ENCODE measurements at places on chromosomes 7 and 10. TPM values are rescaled to one million over a fixed set of nuclear protein-coding genes. Genes with fewer than 3 reads are reported as not detected.
A peak's percentile ranks its signal among the peaks of the same experiment; 100 is the strongest.

The GLI3 gene
- total RNA-seq: 5.2 TPM

The LIPN gene
- not detected for total RNA-seq

The CAMK1D gene
- 16.9 TPM for total RNA-seq

DNA sequence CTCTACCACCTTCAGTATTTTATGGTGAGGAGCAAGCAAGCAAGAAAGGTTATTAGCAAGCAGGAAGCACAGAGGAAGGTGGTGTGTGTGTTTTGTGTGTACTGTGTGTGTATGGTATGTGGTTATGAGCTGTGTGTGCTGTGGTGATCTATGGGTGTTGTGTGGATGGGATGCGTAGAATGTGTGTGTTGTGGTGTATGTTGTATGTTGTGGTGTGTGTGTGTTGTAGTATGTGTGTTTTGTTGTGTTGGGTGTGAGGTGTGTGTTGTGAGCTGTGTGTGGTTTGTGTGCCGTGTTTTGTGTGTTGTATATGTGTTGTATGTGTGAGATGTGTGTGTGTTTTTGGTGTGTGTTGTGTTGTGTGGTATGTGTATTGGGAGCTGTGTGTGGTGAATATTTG lies 16.8 kb upstream of the IGFBP3 start:
- no peak for DNase-seq

DNA sequence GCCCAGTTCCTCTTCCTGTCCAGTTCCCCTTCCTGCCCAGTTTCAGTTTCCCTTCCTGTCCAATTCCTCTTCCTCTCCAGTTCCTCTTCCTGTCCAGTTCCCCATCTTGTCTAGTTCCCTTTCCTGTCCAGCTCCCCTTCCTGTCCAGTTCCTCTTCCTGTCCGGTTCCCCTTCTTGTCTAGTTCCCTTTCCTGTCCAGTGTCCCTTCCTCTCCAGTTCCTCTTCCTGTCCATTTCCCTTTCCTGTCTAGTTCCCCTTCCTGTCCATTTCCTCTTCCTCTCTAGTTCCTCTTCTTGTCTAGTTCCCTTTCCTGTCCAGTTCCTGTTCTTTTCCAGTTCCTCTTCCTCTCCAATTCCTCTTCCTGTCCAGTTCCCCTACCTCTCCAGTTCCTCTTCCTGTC lies 68.1 kb upstream of the ADCY1 start:
- DNase-seq: no peak

- no peak for DNase-seq
Observed at GRCh38 chr7:142752376-142753225, 3.3 kb downstream of the PRSS1 start.

DNA sequence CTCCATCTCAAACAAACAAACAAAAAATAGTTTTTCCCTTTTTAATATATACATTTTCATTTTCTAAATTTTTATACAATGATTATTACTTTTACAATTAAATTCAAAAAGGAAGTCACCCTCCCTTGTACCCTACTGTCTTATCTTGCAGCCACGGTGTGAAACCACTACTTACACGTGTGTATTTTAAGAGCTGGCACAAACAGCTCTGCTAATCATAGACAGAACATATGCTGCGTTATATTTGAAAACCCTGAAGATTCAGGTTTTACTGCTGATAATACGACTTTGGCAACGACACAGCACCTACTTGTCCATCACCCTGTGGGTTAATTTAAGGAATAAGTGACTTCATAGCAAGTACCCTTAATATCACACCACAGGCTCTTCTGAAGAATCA lies 991 bp downstream of the ANKRD61 start:
- DNase-seq: no peak

DNA sequence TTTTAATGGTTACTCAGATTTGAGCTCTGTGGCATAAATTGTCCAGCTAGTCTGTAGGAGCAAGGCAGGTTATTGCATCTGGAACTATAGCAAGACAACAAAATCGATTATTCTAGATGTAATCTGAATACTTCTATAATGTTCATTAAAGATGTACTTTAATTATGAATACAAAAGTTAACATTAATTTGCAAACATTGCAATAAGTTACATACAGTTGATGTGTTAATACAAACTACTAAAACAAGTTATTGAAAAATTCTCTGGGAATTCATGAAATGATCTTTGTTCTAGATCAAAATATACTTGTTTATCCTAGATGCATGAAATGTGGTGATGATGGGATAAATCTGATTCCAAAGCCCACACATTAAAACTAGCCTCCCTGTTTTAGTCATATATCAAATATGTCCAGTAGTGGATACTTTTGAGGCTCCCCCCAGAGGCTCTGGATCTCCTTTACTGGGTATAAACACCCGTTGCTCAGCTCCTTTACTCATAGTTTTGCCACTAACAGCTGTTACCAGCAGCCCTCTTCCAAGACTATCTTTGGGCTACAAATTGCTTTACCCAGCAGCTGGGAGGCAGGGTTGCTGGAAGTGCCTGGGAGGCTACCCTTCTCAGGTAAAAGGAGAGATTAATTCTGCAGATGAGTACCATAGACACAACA lies 78.1 kb downstream of the ARL4A start:
- DNase-seq: no peak

DNA sequence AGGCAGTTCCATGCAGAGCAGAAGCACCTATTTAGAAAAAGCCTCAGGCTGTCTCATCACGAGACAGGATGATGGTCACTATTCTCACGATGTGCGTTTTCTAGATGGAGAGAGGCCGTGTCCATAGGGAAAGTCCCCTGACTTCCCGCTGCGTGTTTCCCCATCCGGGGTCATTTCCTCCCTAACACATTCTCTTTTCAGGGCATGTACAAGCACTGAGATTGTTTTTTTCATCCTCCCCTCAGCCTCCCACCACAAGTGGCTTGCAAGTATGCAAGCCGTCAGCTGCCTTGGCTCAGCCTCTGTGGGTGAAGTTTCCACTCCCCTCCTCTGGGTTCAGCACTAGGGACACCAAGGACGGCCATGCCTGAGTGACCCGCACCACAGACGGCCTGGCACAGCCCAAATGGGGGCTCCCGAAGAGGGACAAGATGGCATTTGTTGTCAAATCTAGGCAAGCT lies 2.7 kb upstream of the CALML5 start:
- DNase-seq: peak; percentile 35
